Fibroblast of upper back skin (primary cell): ENCODE measurements at places on chromosomes 16 and 17.

DNA sequence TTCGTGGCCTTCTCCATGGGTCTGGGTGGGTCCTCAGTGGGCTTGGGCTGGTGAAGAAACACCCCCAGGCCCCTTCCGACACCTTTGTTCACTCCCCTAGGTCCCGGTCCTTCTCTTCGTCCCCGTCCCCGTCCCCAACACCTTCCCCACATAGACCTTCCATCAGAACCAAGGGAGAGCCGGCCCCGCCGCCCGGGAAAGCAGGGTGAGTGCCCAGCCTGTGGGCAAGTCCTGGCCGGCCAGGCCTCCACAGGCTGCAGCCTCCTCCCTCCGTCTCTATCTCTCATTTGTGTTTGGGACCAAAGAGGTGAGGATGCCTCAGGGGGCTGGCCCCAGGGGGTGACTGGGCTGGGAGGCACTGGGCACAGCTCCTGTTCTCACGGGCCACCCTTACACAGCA, 14.5 kb upstream of the IL17C start:
- DNase-seq, result no peak

GRCh38 chr16:10240854-10241613, 58.8 kb upstream of the GRIN2A start:
- DNase-seq, result no peak

DNA sequence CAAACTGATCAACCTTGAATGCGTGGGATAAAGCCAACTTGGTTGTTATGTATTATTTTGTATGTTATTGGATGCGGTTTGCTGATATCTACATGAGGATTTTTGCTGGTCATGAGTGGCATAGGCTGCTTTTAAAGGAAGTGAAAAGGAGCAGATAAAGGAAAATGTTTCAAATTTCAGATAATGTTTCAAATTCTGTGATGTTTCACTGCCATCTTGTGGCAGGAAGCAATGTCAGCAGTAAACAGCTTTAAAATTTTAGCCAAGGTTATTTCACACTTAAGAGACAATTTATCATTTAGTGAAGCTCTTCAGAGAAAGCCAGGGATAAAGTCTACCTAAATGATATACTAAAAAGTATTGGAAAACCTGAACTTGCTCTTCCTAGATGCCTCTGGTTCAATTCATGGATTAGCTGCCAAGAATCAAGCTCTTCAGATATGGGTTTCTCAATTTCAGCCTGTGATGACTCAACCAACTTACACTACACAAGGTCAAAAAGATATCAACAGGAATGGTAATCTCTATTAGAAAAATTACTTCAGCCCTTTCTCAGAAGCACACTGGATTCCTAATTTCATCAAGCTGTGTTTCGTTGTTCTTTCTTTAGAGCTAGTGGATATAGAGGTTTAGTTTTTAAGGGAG, 136.0 kb upstream of the C17orf78 start:
- DNase-seq, result peak; percentile 24

DNA sequence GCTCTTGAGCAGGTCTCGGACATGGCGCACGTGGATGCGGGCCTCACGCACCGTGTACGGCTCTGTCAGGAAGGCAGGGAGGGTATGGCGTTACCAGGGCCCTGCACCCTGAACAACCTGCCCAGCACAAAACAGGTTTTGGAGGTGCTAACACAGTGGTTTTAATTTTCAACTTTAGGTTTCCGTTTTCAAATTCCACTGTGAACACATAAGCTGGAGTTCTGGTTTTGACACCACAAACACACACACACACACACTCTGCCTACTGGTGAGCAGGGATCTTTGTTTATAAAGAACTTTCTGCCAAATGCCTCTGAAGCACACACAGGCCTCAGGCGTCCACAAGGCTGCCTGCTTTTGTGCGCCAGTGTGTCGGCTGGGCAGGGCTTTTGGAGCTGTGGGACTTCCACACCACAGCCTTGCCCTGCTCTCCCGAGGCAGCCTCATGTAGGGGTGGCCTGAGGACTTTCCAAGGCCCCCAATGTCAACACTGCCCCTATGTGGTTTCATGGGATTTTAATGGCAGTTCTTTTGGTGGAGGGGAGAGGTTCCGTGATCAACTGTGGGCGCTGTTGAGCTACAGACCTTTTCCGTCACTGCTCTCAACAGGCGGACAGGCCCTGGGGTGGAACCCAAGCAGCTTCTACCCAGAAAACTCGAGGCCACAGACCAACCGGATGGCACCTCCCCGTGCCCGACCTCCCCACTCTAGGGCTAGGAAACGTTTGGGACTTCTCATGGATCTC, 9.4 kb downstream of the CLUH start:
- DNase-seq, result no peak

DNA sequence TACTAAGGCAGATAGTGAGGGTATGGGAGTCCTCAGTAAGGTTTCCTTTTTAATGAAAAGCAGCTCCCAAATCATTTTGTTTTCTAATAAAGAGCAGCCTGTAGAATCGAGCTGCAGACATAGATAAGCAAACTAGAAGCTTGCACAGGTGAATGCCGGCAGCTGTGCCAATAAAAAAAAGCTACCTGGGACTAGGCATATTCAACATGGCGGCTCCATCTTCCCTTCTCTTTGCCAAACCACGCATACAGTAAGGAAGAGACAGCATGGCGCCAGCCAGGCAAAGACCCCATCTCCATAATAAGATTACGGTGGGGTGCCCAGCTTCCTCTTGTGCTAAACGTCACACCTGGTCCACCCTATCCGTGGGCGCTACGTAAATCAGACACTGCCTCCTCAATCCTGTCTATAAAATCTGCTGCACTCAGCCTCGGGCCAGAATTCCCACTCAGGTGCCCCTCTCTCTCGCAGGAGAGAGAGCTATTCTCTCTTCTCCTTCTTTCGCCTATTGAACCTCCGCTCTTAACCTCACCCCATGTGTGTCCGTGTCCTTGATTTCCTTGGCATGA, 92.7 kb upstream of the FA2H start:
- no peak for DNase-seq
